AG04450 (cell line): ENCODE measurements at places on chromosomes 5 and 9.

- DNase-seq: no peak
These were observed 177.8 kb downstream of the RGS3 start for GRCh38 chr9:113641100-113641885.

GRCh38 chr9:125637241-125637640, 69.8 kb downstream of the MAPKAP1 start:
- DNase-seq: no peak

GRCh38 chr5:81787474-81788242, 36.8 kb upstream of the SSBP2 start:
- peak; percentile 34 for DNase-seq

DNA sequence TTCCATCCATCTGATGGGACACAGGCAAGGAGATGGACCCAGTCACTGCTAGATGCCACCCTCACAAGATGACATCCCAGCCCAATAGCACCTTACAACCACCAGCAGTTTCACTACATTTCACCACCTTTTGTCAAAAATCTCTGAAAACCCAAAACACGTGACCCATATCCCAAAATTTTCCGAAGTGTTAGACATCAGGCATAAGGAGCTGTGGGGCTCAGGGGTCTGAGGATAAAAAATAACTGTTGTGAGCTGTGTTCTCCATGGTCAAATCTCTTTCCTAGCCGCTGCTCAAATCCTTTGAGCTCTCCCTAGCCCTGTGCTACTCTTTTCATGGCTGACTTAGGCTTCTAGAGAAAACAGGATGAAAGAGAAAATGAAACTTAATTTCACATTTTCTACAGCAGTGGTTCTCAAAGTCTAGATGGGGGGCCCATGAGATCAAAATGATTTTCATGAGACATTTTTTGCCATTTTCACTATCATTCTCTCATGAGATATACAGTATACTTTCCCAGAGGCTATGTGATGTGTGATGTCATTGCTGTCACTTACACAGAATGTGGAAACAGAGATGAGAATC, 40.7 kb downstream of the TIMD4 start:
- no peak for DNase-seq

DNA sequence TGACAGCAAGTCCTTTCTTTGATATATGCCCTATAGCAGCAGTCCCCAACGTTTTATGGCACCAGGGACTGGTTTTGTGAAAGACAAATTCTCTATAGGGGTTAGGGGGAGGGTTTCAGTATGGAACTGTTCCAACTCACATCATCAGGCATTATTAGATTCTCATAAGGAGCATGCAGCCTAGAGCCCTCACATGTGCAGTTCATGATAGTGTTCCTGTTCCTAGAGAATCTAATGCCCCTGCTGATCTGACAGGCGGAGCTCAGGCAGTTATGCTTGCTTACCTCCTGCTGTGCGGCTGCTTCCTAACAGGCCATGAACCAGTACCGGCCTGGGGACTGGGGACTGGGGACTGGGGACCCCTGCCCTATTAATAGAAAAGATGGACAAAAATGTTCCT, 2.7 kb upstream of the RAPGEF6 start:
- DNase-seq: no peak

DNA sequence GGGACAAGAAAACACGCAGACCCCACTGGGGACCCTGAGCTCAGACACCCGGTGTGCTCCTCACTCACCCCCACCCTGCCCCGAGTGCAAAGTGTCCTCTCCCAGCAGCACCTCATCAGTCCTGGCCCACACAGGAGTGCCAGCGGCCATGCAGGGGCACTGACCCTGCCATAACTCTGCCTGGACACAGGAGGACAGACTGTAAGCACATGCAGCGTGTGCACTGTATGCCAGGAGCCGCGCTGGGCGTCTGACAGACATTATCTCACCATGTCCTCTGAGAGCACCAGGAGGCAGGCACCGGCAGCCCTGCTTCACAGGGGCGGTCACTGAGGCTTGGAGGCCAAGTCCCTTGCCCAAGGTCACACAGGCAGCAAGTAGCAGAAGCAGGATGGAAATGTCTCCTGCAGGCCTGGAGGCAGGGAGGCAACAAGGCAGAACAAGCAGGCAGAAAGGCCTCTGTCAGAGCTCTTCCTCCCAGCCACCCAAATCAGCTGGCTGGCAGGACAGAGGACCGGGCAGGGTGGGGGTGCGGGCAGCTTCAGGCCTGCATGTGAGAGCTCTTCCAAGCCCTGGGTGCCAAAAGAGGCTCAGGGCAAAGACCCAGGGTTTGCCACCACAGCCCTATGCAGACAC, 8.4 kb downstream of the EEIG1 start:
- DNase-seq: no peak

DNA sequence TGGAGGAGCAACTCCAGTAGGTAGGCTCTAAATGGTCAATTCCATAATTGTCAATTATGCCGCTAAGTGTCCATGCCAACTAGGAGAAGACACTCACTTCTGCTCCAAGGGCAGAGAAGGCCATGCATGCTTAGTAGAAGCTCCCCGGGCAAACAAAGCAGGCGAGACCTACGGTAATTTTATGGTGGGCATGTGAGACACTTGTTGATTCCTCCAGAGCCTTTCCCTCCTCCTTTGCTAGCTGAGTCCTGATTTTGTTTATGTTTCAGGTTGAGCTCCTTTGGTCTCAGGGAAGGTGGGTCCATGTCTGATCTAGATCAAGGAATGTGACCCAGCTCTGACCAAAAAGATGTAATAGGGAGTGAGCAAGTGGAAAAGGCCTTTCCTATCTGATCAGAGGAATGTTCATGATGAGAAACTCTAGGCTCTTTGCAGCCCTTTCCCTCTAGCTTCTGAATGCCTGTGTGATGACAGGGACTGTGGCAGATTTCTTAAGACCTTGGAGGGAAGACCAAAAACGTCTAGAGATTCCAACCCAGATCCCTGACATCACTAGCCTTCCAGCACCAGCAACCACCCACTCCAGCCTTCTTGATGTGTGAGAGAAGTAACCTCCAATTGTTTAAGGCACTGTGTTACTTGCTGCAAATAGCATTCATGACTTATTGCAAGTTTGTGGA, 7.7 kb upstream of the CPEB4 start:
- peak; percentile 92 for DNase-seq

- DNase-seq: peak; percentile 33
These were observed 9.9 kb downstream of the LEAP2 start for GRCh38 chr5:132883261-132883834.

DNA sequence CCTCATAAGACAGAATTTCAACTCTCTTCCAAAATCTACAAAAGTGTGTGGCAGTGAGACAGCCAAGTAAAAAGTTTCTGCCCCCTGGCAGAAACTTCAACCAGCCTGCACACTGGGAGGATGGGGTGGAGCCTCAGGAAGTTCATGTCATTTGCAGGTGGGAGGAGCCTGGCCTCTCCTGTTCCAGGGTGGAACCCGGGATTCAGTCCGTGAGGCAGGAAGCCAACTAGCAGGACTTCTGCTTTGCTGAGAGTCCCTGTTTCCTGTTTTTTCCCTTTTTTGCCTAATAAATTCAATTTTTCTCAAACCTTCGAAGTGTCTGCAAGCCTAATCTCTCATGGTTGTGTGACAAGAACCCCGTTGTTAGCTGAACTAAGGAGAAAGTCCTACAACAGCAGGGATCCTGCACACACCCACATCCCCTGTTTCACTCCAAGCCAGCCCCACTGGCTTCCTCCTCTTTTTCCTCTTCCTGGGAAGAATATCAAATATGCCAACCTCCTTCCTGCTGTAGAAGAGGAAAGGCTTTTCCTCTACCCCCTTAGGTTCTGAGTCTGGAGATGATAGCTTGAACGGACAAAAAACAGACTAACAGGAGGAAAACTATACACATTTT, 69.3 kb downstream of the ALDH7A1 start:
- no peak for DNase-seq
